SJCRH30 (cell line): ENCODE measurements at places on chromosomes 5 and 9. TPM values are rescaled to one million over a fixed set of nuclear protein-coding genes. Genes with fewer than 3 reads are reported as not detected.

DNA sequence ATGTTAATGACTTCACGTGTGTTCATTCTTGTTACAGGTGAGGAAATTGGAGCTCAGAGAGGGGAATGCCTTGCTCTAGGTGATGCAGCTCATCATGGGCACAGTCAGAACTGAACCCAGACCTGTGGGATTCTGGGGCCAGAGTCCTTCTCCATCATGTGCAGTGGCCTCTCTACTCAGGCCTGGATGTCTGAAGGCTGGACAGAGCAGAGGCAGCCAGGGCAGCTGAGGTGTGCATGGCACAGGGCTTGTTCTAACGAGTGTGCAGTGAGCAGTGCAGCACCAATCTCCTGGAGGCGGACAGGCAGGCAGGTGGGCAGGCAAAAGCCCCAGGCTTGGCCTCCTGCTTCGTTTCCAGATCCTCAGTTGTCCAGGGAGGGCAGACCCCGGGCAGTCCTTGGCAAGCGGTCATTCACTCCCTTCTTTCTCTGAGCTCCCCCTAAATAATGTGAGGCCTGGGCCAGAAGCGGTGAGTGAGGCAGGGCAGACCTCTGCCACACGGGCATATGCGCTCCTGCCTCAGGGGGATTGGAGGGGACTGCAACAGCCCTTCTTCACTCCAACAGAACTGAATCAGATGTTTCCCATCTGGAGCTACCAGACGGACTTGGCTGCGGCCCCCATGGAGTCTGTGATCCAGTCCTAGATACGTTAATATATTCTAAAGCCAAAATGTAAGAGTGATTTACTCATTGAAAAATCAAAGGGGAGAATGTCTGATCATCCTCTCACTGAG, 68.7 kb upstream of the FSTL4 start:
- H3K4me3 ChIP-seq: no peak overlapping the region
- H3K27ac ChIP-seq: no peak overlapping the region
- H3K4me1 ChIP-seq: peaks cover 3% of the 10 kb centered on the region; the same call in 1 of the 2 replicates
- H3K36me3 ChIP-seq: no peaks in the 10 kb centered on the region

Gene TSPAN17
- 25.3 and 26.5 TPM in 2 replicates for total RNA-seq

Gene IL9
- not detected in 2 replicates for total RNA-seq

- H3K36me3 ChIP-seq: no peaks in the 10 kb centered on the region
- H3K4me1 ChIP-seq: peaks cover 72% of the 10 kb centered on the region
- no peak overlapping the region for H3K4me3 ChIP-seq
- H3K27ac ChIP-seq: peak overlapping the region; percentile 97
Observed at GRCh38 chr9:131628459-131629225, 83.3 kb downstream of the PRRT1B start.

Gene C9orf50
- not detected in 2 replicates for total RNA-seq

Gene OBP2B
- total RNA-seq: not detected in 2 replicates

GRCh38 chr5:171307789-171308452, 1.1 kb upstream of the TLX3 start:
- H3K27ac ChIP-seq: peak overlapping the region; percentile 25; the same call in 1 of the 2 replicates
- H3K27me3 ChIP-seq: no peaks in the 10 kb centered on the region
- H3K4me3 ChIP-seq: peak overlapping the region; percentile 71
- H3K36me3 ChIP-seq: no peaks in the 10 kb centered on the region; the same call in 1 of the 2 replicates
- no peaks in the 10 kb centered on the region; the same call in 1 of the 2 replicates for H3K4me1 ChIP-seq

Gene SLC36A2
- total RNA-seq: not detected in 2 replicates

Gene NMUR2
- not detected in 2 replicates for total RNA-seq

- H3K4me1 ChIP-seq: no peaks in the 10 kb centered on the region
- no peaks in the 10 kb centered on the region for H3K27me3 ChIP-seq
- no peak overlapping the region for H3K27ac ChIP-seq
- DNase-seq: no peak
- H3K36me3 ChIP-seq: no peaks in the 10 kb centered on the region
Observed at GRCh38 chr5:107964722-107965121, 294.0 kb upstream of the EFNA5 start.

DNA sequence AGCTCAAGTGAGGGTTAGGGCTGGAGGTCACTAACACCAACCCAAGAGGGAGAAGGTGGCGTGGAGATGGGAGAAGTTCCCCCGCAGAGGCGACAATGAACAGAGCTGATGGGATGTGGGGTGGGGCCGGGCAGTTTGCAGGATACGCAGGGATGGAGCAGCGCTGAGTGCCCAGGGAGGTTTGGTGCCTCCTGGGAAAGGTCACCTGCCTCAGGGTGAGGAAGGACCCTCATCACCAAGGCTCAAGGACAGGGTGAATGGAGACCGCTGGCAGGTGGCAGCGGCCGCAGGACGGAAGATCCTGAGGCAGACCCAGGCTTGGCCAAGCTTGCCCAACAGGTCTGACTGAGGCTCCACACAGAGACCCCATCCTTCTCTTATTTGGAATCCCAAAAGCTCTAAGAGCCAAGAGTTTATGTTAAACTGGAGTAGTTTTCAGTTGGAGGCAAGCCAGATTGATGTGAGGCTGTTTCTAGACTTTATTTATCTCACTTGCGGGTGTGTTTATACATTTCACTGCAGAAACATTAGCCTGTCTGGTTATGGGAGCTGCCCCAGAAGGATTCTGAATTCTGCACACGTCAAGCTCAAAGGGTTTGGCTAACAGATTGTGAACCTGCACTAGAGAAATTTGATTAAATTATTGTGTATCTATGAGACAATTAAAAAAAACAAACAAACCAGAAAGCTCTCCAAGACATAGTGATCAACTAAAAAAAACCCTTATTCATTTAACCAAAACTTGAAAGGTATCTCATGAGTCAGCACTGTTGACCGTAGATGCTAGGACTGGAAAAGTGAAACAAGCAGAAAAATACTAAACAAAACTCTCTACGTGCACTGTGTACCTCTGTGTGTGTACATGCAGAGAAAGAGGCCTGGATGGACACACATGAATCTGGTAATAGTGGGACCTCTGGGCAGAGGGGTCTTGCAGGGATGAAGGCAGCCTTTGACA, 146.2 kb upstream of the PHYKPL start:
- DNase-seq: no peak
- H3K4me3 ChIP-seq: no peak overlapping the region
- H3K36me3 ChIP-seq: no peaks in the 10 kb centered on the region
- H3K27me3 ChIP-seq: no peaks in the 10 kb centered on the region; the same call in 1 of the 2 replicates
- H3K4me1 ChIP-seq: no peaks in the 10 kb centered on the region
- no peak overlapping the region for H3K27ac ChIP-seq

GRCh38 chr5:14185326-14186058, 42.4 kb downstream of the TRIO start:
- no peak overlapping the region for H3K4me3 ChIP-seq
- no peak overlapping the region for H3K27ac ChIP-seq
- no peaks in the 10 kb centered on the region for H3K36me3 ChIP-seq
- 0 out of 2 replicates have a peak, but pooled peaks cover 3% of the 10 kb centered on the region for H3K4me1 ChIP-seq
- no peak for DNase-seq

Gene CCIN
- total RNA-seq: 0.05 and 0.24 TPM in 2 replicates

GRCh38 chr5:30690931-30691330, 502.6 kb upstream of the CDH6 start:
- no peak overlapping the region for H3K4me3 ChIP-seq
- H3K27ac ChIP-seq: no peak overlapping the region
- H3K36me3 ChIP-seq: no peaks in the 10 kb centered on the region
- no peak for DNase-seq

Gene SLC34A1
- total RNA-seq: not detected in 2 replicates

DNA sequence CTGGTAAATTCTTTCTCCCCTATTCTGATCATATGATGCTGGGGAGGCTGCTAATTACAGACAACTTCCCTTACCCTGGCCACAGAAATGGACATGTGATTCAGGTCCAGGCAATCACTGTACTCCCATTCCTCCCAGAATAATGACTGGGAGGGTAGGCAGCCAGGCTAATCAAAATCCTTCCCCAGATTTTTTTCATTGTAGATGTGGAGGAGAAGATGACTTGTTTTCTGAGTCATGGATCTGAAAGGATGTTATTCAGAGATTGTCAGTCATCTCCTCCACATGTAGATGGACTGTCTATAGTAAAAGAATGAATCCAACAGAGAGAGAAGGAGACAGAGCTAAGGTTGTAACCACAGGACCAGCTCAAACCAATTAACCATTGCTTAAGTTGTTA, 123.9 kb upstream of the PUM3 start:
- H3K27me3 ChIP-seq: no peaks in the 10 kb centered on the region
- no peaks in the 10 kb centered on the region for H3K4me1 ChIP-seq
- no peak for DNase-seq
- H3K4me3 ChIP-seq: no peak overlapping the region
- no peak overlapping the region for H3K27ac ChIP-seq

Gene EPB41L4B
- 1.7 and 1.8 TPM in 2 replicates for total RNA-seq

DNA sequence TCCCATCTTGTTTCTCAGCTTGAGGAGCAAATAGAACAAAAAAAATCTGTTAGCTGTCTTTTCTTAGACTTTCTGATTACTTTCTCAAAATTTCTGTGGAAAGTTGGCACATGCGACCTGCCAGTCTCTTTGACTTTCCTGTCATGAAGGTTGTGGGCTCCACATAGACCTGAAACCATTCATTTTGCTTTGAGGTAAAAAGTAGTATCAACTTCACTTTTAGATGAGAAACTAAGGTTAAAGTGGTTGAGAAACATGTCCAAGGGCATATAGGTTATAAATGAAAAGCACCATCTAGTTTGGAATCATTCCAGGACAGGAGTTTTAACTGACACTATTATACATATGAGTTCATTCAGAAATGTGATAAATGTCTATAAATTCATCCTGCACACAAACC, 42.7 kb downstream of the ST8SIA4 start:
- no peak overlapping the region for H3K4me3 ChIP-seq
- no peak overlapping the region for H3K27ac ChIP-seq
- no peaks in the 10 kb centered on the region for H3K4me1 ChIP-seq
- H3K27me3 ChIP-seq: no peaks in the 10 kb centered on the region

GRCh38 chr5:6201631-6202030, 176.7 kb downstream of the MED10 start:
- H3K36me3 ChIP-seq: no peaks in the 10 kb centered on the region

Gene TCF7
- 1.8 and 2.4 TPM in 2 replicates for total RNA-seq

DNA sequence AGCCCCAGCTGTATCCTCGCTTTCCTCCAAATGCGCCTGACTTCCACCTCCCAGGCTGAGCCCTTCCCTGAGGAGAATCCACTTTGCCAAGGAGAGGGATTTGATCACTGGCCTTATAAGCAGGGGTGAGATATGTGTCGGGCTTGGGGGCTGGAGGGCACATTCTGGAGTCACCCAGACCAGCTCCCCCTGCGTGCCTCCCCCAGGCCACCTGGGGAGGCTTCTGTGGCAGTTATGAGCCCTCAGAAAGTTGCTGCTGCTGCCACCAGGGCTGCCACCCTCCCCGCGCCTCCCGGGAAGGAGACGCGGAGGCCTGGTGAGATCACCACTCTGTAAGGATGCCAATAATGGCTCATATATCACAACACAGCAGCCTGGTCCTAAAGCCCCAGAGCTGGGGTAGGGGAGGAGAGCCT, 211.5 kb downstream of the PAPPA start:
- DNase-seq: peak; percentile 82
- H3K4me1 ChIP-seq: peaks cover 11% of the 10 kb centered on the region
- H3K27me3 ChIP-seq: no peaks in the 10 kb centered on the region

Gene WDR31
- 0.77 and 0.79 TPM in 2 replicates for total RNA-seq

GRCh38 chr5:67672636-67673035, 476.0 kb upstream of the CD180 start:
- H3K27ac ChIP-seq: no peak overlapping the region
- H3K4me3 ChIP-seq: no peak overlapping the region
- no peaks in the 10 kb centered on the region for H3K4me1 ChIP-seq
- no peaks in the 10 kb centered on the region for H3K27me3 ChIP-seq

Gene CCDC183
- 0.14 TPM in 1 of 2 replicates, not detected in the other for total RNA-seq

Gene ZMAT2
- 62.4 and 67.9 TPM in 2 replicates for total RNA-seq

- DNase-seq: no peak
- no peak overlapping the region for H3K27ac ChIP-seq
- no peaks in the 10 kb centered on the region for H3K27me3 ChIP-seq
- H3K36me3 ChIP-seq: no peaks in the 10 kb centered on the region
Observed at GRCh38 chr9:35035851-35036701, 36.3 kb downstream of the VCP start.

DNA sequence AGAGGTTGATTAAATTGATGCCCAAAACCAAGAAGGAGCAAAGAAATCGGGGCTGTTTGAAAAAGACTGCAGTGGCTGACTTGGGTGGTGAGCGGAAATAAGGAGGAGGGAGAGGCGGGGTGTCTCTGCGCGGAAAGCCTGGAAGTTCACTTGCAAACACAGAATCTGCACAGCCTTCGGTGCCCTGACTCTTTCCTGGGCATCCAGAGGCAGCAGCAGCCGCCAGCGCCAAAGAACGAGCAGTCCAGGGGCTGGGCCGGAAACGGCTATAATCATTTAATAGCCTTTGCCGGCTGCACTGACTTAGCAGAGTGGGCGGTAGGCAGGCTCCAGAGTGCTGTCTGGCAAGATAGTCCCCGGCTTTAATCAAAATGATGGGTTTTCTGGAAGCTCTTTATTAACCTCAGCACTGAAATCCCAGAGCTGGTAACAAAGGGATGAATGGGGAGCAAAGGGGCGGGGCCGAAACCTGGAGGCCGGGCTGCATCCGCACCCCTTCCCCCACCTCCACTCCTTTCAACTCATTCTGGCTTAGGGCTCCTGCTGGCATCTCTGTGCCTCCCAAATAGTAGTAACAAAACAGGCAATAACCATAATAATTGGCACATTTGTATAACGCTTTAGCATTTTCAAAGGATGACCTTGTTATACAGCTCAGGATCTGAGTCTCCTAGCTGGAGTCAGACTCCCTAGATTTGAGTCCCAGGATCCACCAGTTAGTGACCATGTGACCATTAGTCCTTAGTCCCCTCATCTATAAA, 35.7 kb downstream of the PCDHAC2 start:
- no peaks in the 10 kb centered on the region for H3K4me1 ChIP-seq
- H3K27me3 ChIP-seq: no peaks in the 10 kb centered on the region; the same call in 1 of the 2 replicates
- H3K27ac ChIP-seq: no peak overlapping the region

DNA sequence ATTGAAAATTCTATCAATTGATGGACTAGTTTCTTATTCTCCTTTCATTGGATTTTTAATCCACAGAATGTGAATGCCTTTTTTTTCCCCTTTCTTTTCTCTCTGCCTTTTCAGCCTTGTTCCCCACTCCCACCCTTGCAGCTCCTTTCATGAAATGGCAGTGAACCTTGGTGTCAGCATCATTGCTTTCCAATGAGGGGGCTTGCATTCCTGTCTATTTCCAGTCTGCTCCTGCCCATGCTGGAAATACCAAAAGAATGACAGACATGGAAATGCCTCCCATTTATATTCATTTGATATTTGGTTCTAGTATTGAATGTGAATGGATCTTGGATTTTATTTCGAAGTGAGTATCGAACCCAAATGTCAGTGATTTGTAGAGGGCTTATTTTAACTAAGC, 162.7 kb upstream of the SGCD start:
- H3K27ac ChIP-seq: no peak overlapping the region
- no peaks in the 10 kb centered on the region for H3K36me3 ChIP-seq
- DNase-seq: no peak
- H3K4me3 ChIP-seq: no peak overlapping the region
- no peaks in the 10 kb centered on the region for H3K27me3 ChIP-seq

Gene TAF11L5
- not detected in 2 replicates for total RNA-seq

Gene NAIP
- total RNA-seq: 6.1 and 9.2 TPM in 2 replicates

DNA sequence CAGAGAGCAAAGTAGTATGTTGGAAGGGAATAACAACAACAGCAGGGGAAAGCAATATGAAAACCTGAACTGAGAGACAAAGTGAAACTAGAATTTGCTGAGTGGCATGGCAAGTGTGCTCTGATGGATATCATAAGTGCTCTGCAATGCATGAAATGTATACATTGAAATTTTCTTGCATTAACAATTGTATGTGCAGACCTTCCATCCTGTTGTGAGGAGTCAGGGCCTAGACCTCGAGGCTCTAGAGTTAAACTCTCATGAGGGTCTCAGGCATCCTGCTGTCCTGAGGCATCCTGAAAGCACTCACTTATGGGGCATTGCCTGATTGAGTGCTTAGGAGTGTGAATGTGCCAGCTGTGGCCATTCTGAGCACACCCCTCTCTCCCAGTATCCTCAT, 1.1 kb downstream of the ECM2 start:
- 0 out of 2 replicates have a peak, but pooled peaks cover 10% of the 10 kb centered on the region for H3K4me1 ChIP-seq
- no peak overlapping the region for H3K4me3 ChIP-seq
- DNase-seq: no peak
- H3K36me3 ChIP-seq: no peaks in the 10 kb centered on the region
